ENCODE measurements at places on chromosomes 2 and 18.
A peak's percentile ranks its signal among the peaks of the same experiment; 100 is the strongest.

GRCh38 chr18:48991319-48991660 lies 40.5 kb upstream of the SMAD7 start:
- DNase-seq, result no peak

DNA sequence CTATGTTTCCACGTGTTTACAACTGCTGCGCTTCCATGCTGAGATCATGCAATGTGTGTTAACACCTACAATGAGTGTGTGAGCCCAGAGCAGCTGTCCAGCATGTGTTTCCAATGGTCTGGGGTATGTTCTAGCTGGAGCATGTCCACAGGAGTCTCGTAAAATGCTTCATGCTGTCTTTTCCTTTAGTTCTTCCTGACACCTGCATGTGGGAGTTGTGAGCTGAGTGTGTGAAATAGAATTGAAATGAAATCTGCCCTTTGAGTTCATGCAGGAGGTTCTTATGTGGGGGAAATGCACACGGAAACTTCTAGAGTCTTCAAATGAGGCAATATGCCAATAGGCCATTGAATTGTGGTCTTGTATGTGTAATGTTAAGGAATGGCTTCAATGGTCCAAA lies 205.1 kb downstream of the RND3 start:
- DNase-seq, result no peak

DNA sequence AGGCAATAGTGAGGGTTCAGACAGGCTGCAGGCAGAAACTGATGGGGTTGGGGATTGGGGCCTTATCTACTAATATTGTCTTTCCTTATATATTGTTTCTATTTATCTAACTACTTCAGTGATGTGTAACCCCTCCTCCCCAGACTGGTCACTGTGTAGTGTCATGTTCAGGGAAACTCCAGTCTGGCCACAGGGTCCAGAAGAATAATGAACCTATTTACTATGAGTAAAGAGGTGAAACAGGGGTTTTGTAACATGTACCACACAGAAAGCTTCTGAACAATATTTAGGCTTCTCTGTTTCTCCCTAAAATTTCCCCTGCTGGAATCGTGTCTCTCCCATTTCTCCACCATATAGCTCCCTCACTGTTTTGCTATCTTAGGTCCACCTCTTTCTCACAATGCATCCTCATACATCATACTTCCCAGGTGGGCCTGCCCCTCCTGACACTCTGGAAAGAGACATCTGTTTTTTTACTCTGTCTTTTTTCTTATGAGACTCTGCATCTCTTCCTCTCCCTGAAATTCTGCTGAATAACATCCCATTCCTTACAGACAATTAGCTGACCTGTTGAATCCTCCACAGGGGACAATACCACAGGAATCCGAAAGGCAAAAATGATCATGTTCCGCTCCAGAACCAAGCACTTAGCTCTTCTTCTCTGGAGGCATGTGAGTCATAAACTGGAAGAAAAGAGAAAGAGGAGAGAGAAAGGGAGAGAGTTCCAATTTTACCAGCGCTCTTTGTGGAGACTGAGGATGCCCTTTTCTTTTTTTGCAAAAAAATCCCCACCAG lies 154.8 kb downstream of the ZEB2 start:
- DNase-seq, result peak; percentile 92

GRCh38 chr2:65788556-65788955 lies 356.2 kb upstream of the SPRED2 start:
- DNase-seq, result no peak

DNA sequence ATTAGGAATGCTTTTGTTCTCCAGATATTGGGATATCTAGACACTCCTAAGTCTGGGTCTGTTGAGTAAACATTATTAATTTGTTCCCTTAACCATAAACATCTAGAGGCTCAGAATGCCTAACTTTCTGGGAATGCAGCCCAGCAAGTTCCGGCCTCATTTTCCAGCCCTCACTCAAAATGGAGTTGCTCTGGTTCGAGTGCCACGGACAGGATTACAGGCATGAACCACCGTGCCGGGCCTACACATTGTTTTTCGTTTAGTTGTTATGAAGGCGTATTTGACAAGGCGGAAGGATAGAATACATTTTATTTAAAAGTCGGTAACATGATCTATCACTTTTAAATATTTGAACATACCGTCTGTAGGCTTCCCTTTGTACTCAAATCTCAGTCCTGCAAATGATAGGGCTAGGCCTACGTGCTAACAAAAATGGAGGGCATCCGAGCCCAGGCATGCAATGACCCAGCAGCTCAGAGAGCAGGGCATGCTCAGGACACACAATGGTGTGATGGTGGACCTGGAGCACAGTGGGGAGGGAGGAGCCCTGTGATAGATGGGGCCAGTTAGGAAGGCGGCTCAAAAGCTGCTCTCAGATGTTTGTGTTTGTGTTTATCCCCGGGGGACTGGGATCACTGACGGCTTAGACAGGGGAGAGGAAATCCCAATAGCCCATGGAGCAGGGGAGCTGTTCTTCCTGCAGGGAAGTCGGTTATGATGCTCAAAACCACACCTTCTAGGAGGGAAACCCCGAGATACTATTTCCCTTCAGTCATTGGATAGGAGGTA lies 2.9 kb upstream of the SCYGR1 start:
- DNase-seq, result no peak

GRCh38 chr18:598124-598589 lies 1.4 kb downstream of the CLUL1 start:
- DNase-seq, result peak; percentile 21

DNA sequence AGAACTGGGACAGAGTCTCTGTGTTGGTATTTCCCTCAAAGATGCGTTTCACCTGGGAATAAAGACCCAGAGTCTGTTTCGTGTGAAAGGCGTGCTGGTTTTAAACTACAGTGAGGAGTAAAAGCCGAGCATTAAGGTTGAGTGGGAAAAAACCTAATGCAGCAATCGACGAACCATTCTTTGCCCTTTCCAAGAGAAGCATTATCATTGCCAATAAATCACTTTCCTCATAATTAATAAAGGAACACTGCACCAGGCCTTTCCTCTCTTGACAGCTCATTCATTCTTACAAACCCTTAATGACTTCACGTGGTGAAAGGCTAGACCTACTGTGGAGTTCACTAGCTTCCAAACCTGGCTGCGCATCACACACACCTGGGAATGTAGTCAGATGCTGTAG lies 896 bp upstream of the SLC8A1 start:
- DNase-seq, result no peak

- DNase-seq, result peak; percentile 92
These were observed 284.9 kb downstream of the OSR1 start for GRCh38 chr2:19073522-19073921.

DNA sequence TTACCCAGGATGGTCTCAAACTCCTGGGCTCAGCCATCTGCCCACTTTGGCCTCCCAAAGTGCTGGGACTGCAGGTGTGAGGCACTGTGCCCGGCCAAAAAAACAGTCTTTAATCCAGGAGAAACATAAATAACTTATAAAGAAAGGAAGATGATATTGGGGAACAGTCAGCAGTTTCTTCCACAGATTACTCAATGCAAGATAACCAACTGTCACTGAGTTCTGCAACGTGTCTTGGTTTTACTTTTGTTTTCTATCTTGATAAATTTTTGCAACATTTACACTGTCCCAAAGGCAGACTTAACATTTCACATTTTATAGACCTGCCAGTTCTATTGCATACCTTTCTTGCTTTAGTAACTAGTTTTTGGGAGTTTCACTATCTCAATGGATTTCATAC lies 71.1 kb downstream of the ANKRD44 start:
- no peak for DNase-seq

DNA sequence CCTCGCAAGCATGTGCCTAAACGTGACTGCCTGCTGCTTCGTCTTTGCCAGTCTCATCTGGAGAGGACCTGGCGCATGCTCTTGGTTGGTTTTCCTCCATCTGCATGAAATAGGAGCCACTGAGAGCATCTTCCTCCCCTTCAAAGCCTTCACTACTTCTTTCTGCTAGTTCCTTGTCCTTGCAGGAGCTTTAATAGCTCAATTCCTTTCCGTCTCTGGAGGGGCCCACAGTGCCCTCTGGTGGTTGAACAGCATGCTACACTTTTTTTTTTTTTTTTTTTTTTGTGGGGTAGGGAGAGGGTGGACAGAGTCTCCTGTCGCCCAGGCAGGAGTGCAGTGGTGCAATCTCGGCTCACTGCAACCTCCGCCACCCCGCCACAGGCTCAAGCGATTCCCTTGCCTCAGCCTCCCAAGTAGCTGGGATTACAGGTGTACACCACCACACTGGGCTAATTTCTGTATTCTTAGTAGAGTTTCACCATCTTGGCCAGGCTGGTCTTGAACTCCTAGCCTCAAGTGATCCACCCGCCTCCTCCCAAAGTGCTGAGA lies 59.6 kb downstream of the SP110 start:
- DNase-seq, result peak; percentile 49

- no peak for DNase-seq
These were observed 4.3 kb upstream of the SPATS2L start for GRCh38 chr2:200301953-200302858.

- DNase-seq, result peak; percentile 49
These were observed 57.6 kb downstream of the SFXN5 start for GRCh38 chr2:73013936-73014335.

- no peak for DNase-seq
These were observed 407.5 kb upstream of the NRP2 start for GRCh38 chr2:205274801-205275200.

- DNase-seq, result peak; percentile 58
These were observed 80.1 kb downstream of the CCDC85A start for GRCh38 chr2:56263876-56264275.

DNA sequence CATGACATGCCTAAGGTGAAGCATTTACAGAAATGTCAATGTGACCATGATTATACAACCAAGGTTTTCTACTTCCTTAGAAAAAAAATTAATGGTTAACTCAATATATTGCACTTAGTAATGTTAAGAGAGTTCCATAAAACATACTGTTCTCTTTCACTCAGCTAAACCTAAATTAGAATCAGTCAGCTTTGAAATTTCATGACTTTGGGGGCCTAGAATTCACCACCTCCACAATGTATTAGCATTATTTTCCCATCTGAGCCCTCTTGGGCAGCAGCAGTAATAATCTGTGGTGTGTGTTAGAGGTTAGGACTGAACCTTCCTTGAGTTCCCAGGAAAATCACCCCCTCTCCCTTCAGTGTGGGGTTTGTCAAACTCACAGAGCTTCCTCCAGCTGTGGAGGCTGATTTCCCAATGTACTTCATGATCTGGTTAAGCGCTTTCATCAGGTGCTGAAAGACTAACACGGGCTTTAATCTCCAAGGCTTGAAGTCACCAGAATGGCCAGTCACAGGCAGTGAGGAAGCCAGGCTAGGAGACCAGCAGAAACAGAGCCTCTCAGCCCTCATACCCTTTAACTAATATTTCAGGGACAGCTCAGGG lies 7.1 kb upstream of the UPP2 start:
- DNase-seq, result no peak

GRCh38 chr2:161316701-161317100 lies 8.5 kb downstream of the PSMD14 start:
- DNase-seq, result no peak

- no peak for DNase-seq
These were observed 30.1 kb downstream of the SH3RF3 start for GRCh38 chr2:109159096-109159495.

DNA sequence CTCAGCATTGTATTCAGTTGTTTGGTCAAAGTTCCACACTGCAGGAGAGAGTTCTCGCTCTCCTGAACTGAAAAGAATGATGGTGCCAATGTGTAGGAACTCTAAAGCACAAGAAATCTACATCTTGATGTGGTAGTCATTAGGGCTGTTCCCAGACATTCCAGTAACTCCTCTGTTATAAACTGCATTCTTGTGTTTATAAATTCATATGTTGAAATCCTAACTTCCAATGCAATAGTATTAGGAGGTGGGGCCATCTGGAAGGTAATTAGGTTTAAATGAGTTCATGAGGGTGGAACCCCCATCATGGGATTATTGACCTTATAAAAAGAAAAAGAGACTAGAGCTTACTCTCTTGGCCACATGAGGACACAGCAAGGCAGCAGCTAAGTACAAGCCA lies 239.6 kb downstream of the CDH20 start:
- peak; percentile 11 for DNase-seq

DNA sequence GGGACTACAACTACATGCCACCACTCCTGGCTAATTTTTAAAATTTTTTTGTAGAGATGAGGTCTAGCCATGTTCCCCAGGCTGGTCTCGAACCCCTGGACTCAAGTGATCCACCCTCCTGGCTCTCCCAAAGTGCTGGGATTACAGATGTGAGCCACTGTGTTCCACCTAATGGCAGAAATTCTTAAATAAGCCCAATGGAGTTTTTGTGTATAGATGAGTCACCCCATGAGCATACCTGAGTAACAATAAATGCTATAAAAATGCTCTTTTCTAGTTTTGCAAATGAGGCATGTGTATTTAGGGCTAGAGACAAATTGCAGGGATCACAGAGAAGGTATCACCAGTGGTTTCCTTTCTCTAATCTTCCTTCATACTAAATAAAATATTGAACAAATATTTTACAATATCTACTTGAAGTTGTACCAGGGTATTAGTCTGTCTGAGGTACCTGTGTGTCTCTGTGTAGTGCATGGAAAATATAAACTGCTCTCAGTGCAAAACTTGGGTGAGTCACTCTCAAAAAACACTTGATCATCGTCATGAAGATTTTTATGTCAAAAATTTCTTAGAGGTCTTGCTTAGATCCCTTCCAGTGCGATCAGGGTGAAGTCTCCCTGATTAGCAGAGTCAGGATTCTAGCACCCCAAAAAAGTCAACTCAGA lies 337.1 kb upstream of the MMADHC start:
- DNase-seq, result peak; percentile 49

DNA sequence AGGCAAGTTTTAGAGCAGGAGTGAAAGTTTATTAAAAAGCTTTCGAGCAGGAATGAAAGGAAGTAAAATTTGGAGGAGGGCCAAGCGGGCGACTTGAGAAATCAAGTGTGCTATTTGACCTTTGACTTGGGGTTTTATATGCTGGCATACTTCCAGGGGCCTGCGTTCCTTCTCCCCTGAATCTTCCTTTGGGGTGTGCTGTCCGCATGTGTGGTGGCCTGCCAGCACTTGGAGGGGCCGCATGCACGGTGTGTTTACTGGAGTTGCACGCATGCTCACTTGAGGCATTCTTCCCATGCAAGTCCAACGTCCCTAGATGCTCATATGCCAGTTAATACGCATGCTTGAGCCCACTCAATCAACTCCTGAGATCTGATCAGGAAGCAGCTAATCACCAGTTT lies 78.3 kb upstream of the MAP4K4 start:
- no peak for DNase-seq

DNA sequence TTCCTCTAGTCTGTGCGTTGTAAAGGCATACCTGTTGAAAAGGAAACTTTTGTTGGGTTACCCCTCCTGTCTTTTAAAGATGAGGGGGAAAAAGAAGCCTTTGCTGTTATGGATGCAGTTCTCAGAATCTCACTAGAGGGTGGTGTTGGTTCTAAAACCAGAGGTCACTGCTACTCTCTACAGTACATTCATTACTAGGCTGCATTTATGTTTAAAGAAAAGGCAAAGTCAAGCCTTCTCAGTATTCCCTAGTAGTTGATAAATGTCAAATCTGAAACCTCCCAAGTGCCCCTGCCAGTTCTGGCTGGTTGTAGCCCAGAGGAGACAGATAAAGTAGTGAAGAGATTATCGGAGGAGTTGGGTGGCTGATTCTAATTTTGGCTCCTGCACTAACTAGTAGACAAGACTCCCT lies 1.4 kb upstream of the PLCL1 start:
- DNase-seq, result peak; percentile 46

GRCh38 chr2:56871644-56872043 lies 687.9 kb downstream of the CCDC85A start:
- no peak for DNase-seq

- no peak for DNase-seq
These were observed 28.0 kb upstream of the DSG3 start for GRCh38 chr18:31419457-31419932.
